ENCODE measurements at places on chromosomes 3 and 15.

DNA sequence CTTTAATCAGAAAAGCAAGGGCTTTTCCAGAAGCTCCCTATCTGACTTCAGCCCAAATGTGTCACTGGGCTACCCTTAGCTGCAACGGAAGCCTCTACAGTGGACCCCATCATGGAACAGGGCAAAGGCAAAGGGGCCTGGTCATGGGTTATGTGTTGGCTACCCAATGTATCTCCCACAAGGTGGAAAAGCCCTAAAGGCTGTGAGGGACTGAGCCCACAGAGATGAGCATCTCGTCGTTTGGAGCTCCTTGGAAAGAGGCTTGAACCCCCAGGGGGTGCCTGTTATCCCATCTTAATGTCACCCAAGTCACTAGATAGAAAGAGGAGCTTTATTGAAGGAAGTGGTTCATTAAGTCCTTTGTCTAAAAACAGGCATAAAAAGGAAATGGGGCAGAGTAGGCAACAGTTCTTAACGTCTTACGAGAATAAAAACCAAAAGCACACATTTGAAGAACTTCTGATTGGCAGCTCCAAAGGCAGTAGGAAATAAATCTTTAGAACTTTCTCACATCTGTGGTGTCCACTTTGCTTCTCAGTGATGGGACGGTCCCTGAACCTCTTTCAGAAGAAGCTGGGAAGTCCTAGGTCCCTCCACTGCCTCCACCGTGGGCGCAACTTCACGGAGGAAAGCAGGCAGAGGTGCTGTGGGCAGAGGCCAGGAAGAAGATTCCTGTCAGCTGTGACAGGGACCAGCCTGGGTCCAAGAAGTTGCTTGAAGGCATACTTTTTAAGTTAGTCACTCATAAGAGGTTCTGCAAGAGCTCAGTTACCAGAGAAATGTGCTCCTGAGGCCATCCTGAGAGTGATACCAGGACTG, 93.7 kb downstream of the MYLK start:
- no peak for DNase-seq

DNA sequence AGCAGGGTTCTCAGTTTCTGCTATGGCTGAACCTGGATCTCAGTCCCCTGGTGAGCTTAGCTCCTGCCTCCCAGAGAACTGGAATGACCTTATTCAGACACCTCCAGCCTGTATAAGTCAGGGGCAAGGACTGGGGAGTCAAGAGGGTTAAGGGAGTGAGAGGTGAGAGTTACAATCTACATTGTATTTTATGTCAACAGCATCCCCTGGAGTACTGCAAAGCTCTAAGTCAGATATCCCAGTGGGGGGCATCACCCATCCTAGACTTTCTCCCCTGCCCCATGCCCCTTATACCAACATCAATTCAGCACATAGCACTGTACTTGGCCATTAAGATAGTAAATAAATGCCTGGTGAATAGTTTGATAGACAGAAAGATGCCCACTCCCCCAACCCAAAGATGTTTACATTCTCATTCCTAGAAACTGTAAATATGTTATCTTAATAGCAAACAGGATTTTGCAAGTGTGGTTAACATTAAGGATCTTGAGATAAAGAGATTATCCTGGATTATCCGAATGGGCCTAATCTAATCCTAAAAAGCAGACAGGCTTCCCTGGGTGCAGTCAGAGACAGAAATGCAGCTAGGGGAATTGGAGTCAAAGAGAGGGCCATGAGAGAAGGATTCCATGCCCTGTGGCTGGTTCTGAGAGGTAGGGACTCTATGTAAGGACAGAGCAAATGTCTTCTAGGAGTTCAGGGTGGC, 132.3 kb upstream of the RASGRP1 start:
- DNase-seq: no peak

DNA sequence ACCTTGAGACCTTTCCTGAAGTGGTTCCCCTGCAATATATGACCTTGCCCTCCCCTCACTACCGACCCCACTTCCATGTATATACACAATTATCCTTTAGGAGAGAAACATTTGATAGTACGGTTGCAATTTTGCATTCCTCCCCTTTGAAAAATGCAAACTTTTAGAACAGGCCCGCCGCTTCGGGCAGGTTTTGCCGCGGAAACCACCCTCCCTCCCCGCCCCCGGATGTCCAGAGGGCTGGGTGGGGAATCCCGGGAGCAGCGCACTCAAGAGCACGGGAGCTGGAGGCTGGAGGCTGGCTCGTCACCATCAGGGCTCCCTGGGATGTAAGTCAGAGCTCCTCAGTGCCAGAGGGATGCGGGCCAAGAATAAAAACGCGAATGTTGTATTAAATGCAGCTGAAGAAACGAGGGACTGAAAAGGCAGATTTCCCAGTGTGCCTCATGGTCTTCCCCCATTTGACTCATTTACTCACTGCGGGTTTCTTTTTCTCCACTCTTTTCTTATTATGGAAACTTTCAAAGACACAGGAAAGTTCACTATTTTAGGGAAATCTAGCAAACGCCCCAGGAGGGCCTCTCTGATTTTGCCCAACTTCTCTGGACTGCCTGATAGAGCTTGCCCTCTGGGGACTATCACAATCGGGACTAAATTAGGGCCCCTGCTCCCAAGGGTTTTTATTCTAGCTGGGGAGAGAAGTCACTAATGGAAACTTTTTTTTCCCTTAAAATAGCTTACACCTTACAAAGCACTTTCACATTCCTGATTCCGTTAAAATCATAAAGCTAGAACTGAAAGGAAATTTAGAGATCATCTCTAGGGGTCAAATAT, 2.9 kb upstream of the USP3 start:
- no peak for DNase-seq

GRCh38 chr3:95319921-95320494, 1257.1 kb downstream of the NSUN3 start:
- no peak for DNase-seq

- DNase-seq: no peak
Measured at GRCh38 chr15:72168808-72169190, 28.8 kb downstream of the GRAMD2A start.

GRCh38 chr3:45910892-45911291, 24.5 kb downstream of the CCR9 start:
- DNase-seq: no peak

- DNase-seq: no peak
Measured at GRCh38 chr3:127929818-127930413, 14.9 kb downstream of the KBTBD12 start.

DNA sequence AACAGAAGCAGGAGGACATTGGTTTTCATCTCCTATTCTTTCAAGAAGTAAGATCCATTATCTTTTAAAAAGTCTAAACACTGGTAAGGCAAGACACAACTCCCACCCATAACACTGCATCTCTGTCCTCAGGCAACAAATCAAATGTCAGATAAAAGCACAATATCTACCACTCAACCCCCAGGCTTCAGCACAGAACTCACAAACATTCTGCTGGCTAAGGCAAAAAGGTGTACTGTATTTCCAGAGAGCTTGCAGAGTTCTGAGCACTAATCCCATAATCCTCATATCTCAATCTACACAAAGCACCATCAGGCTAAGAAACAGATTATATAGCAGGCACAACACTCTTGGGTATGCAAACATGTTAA, 20.9 kb downstream of the RAF1 start:
- DNase-seq: no peak

DNA sequence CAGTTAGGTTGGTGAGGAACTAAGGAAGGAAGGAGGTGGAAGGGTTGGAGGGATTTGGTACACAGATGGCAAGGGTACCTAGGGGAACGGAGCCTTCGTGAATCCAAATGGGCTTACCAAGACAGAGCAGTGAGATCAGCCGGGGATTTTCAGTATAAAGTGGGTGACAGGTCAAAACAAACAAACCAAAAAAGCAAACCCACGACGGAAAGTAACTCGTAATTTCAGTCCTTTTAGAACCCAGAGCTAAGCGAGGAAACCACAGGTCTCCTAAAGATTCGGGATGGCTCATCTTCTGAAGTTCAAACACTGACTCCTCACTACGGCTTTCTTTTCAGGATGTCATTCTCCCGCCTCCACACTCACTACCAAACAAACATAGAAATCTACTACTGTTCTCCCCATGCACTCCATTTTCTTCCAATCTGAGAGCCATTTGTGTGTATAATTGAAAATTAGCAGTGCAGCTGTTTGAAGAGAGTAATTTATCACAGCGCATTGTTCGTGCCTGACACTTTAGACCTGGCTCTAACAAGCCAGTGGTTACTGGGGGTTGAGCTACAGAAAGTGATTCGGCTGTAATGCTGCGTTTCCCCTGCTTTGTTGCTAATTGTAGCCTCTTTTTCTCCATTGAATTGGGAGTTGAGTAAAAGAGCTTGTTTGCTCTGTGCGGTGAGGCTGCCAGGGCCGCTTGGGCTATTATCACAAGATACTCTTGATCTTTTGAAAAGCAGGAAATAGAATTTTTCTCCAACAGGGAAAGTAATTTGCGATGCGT, 64.7 kb upstream of the CCDC39 start:
- DNase-seq: no peak

- no peak for DNase-seq
Measured at GRCh38 chr3:131387796-131388489, 6.4 kb downstream of the NUDT16 start.

DNA sequence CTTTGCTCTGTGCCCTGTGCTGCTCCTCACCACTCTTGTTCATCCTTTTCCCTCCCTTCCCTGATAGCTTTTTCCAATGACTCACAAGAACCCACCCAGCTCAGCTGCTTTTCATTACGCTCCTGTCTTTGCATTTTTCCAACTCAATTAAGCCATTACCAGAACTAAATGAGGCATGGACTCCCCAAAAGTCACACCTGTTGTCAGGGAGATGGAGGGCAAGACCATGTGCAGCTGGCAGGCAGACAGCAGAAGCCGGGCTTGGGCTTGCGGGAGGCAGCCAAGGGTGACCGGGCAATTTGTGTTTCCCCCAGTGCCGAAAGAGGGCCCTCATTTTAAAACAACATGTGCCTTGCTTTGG, 64.3 kb downstream of the CASR start:
- DNase-seq: no peak

GRCh38 chr3:126309165-126309564, 48.0 kb downstream of the KLF15 start:
- DNase-seq: no peak

DNA sequence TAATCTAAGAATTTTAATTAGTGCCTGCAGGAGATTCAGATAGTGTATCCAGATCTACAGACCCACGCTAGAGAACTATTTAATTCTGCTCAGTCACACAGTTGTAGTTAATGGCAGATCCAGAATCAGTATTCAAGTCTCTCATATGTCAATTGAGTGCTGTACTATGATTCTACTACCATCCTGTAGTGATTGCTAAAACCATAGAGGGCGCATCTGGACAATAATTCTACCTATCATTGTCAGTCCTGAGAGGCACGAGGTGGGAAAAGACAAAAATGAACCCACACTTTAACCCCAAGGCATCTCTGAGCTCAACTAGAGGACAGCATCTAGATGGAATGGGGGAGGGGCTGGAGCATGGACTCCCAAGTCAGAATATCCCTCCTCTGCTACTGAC, 22.7 kb downstream of the DHX36 start:
- DNase-seq: no peak

DNA sequence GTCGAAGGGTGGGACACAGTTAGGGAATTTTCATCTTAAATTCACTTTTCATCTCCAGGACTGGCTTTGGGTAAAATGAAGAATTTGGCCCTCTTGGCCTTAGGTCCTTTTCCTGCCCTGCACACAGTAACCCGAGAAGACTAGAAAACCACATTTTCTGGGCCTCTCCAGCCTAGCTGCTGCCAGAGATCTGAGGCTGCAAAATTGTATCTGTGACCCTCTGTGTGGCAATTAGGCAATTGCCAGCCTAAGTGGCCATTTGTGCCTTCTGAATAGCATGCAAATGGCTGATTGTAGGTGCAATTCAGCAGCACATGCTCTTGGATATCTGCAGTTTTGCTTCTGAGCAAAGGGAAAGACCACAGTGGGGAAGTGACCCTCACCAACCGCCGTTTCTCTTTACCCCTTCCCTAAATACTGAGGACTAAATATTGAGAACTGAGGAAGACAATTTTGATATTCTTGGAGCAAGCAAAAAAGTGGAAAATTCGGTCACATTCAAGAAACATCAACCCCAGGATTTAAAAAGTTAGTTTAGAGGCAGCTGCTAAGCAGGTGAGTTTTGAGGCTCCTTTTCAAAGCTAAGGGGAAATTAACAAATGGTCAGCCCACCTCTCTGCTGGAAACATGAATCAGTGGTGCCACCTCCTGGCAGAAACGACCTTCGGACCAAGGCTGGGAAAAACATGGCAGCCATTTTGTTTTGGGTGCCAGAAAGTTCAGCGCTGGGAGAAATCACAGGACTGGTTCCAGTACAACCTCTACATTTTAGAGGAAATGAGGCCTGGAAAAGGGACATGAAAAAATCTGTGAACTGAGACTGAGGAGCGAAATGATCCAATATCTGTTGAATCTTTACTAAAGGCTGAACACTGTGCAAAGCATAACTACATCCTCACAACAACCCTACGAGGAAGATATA, 56.6 kb upstream of the PRTG start:
- no peak for DNase-seq

- DNase-seq: peak; percentile 66
Measured at GRCh38 chr3:44584646-44585501, at the start of gene ZNF660. TSS of gene ZNF660 (plus strand) at chr3:44584964. CDS start at chr3:44594194, 9,230 bp downstream.

- no peak for DNase-seq
Measured at GRCh38 chr3:188217726-188218125, 63.8 kb downstream of the LPP start.

DNA sequence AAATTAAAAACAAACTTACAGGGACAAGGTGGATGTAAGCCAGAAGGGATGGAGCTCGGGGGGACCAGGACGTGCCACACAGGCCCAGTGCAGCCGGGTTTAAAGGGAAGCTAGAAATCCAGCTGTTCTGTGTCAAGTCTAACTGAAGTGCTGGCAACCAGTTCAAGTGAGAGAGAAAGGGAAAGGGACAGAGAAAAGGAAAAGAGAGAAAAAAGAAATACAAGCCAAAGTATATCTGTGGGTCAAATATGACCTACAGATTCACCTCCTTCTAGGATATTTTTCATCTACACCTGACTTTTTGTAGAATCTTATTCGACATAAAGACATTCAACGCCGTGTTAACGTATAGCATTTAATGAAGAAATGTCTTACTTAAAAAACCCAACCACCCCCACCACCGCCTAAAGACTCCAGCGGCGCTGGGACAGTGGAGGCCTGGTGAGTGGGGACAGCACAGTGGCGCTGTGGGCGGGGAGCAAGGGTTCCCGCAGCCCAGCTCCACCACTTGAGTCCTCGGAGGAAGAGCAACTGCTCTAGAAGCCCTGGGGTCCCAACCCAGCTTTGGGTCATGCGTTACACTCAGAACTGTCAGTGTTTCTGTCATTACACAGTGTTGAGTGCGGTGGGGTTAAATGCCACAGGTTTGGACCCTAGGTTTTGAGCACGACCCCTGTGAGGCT, 62.3 kb downstream of the CHSY1 start:
- no peak for DNase-seq

GRCh38 chr3:129016720-129017483, 15.8 kb downstream of the EFCC1 start:
- no peak for DNase-seq

- no peak for DNase-seq
Measured at GRCh38 chr3:29100292-29100691, 180.6 kb upstream of the RBMS3 start.

DNA sequence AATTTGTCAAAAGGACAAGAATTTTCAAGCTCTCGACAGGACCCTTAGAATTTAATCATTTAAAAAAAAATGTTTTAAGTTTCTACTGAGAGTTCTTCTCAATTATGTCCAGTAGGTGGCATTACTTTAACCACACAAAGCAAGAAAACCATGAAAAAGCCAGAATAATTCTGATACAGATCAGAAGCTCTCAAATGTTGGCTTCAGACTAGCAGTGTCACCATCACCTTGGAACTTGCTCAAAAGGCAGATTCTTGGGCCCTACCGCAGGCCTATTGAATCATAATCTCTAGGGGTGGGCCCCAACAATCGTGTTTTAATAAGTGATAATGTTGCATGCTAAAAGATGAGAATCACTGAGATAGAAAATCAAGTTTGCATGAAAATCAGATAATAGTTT, 99.5 kb upstream of the KCNMB2 start:
- DNase-seq: peak; percentile 43
